ENCODE measurements at places on chromosomes 13 and 19.

DNA sequence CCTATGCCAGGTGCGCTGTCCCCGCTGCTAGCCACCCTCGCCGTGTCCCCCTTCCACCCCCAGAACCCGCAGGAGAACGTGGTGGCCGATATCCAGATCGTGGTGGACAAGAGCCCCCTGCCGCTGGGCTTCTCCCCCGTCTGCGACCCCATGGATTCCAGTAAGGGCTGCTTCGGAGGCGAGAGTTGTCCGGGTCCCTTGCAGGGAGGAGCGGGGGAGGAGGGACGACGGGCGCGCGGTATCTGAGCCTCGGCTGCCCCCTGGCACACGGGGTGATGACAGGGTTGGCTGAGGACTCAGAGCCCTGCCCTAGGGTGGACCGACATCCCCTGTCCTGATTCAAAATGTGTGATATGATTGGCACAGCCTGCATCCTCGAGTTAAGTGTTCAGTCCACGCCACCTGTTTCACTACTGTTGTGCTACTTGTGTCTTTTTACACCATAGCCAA is 653 bp downstream of the MVB12A start:
- no peak for DNase-seq

- no peak for DNase-seq
Observed at GRCh38 chr19:7415857-7416371, 67.2 kb downstream of the ARHGEF18 start.

GRCh38 chr13:100532090-100532766 is 56.4 kb downstream of the GGACT start:
- DNase-seq, result no peak

DNA sequence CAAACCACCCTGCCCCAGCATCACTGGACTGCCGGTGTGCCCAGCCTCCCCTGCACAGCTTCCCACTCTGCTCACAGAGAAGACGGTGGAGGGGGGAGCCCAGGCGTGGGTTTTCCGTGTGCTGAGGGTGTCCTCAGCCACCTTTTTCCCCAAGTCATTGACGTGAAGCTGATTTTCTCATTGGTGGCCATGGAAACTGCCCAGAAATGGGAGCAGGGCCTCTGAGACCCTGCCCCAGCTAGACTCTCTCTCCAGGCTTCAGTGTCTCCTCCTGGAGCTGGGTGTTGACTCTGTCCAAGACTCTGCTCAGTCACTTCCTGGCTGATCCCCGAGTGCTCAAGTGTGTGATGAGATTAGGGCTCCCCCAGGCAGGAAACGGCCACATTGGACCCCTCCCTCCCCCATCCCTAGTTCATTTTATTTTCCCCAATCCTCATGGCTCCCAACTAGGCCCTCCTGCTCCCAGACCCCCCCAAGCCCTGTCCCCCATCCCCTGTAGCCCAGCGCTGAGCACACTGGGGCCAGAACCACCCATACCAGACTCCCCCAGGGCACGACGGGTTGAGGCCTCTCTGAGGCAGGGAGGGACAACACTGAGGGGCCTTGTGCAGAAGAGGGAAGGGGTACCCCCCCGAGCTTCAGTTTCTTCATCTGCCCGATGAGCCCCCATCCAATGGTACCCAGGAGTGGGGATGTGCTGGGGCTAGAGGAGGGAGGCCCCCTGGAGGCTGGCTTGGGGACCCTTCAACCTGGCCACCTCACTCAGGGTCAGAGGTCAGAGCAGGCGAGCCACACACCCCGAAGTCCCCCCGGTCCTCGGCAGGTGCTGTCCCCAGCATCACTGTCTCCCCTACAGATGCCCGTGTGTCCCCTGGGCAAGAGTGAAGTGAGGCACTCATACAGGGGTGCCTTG is 1.2 kb upstream of the F2RL3 start:
- DNase-seq, result no peak

DNA sequence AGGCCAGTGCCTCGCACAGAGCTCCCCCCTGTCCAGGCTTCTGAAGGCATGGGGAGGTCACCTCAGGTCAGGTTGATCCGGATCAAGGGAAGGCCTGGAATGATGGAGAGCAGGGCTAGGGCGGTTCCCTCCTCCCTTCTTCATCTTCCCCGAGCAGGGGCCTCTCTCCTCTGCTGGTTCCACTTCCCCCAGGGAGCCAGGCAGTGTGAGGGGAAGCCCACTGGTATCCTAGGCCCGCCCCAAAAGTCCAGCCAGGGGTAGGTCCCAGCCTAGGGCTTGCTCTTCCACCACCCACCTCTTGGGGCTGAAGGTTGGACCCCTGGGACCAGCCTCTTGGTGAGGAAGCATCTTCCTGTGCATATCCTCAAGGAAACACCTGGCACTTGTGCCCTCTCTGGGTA is 16.4 kb upstream of the PRR19 start:
- no peak for DNase-seq

DNA sequence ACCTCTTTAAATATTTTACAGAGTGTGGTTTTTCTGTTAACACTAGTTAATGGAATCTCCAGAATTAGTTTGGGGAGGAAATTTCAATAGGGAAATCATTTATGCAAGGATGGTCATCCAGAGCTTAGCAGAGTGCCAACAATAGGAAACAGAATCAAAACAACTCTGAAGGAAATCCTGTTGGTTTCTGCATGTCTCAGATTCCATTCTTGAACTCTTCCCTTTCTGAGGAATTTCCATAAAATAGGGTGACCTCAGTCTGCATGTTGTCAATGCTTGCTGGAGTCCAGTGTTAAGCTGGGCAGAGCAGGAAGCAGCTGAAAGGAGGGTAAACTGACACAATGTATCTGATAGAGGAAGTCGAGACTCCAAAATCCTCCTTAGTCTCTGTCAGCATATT is 16.9 kb downstream of the CBY2 start:
- no peak for DNase-seq

DNA sequence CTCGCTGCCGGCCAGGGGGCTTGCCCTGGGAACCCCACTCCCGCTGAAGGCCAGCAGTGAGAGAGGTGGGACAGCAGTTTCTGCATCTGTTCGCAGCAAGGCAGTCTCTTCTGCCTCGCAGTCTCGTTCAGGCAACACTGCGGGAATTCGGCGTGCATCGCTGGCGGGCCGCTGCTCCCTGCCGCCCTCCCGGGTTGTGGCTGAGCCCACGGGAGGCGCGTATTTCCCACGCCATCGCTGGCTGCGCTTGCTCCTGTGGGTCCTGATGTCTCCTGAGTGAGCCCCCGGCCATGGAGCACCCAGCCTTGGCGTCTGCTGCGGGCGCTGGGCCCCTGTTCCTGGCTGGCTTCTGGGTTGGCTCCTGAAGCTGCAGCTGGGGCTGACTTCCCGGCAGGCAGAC is 227.9 kb downstream of the TEX29 start:
- no peak for DNase-seq

GRCh38 chr19:40469011-40469410 is 2.2 kb downstream of the SPTBN4 start:
- no peak for DNase-seq

GRCh38 chr13:113074876-113075275 is 30.7 kb upstream of the F7 start:
- no peak for DNase-seq

DNA sequence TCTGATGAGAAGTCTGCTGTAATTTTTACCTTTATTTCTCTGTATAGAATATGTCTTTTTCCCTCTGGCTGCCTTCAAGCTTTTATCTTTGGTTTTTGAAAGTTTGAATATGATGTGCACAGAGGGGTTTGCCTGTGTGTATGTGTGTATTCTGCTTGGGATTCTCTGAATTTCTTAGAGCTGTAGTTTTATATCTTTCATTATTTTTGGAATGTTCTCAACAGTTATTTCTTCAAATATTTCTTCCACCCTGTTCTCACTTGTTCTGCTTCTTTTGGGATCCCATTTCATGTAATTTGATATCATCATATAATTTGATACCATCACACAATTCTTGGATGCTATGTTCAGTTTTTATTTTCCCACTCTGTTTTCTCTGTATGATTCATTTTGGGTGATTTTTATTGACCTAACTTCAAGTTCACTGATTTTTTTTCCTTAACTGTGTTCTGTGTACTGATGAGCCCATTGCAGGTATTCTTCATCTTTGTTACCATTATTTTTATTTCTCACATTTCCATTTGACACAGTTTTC is 7.5 kb downstream of the COG3 start:
- no peak for DNase-seq

GRCh38 chr13:52421216-52421615 is 15.2 kb upstream of the THSD1 start:
- no peak for DNase-seq

DNA sequence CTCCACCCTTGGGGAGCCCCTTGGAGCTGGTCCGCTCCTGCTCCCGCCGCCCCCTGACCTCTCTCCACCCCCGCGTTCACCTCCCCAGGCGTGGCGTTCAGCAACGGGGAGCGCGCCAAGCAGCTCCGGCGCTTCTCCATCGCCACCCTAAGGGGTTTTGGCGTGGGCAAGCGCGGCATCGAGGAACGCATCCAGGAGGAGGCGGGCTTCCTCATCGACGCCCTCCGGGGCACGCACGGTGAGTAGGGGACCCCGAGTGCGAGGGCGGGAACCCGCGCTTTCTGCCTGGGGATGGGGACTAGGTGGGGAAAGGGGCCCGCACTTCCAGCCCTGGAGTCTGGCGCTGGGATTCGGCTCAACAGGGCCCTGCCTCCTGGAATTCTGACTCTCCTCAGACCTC is 1.7 kb downstream of the CYP2A13 start:
- no peak for DNase-seq

- DNase-seq, result no peak
Observed at GRCh38 chr13:96373597-96373996, 283.7 kb downstream of the HS6ST3 start.

DNA sequence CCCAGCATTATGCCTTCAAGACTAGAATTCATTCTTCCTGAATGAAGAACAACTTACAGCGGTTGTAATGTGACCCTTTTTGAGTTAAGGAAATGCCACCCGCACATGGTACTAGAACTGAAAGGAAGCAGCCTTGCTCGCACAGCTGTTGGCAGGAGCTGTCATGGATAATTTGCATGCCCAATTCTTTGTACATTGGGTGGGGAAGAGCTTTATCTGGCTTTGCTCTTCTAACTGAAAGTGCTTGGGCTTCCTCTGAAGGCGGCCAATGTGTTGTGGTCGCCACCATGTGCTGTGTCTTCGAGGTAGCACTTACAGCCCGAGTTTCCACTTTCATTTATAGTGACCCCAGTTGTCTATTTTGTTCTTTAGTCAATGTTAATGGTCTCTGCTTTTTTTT is 3.4 kb downstream of the CCNE1 start:
- DNase-seq, result no peak
